ENCODE measurements at places on chromosomes 4 and X.

DNA sequence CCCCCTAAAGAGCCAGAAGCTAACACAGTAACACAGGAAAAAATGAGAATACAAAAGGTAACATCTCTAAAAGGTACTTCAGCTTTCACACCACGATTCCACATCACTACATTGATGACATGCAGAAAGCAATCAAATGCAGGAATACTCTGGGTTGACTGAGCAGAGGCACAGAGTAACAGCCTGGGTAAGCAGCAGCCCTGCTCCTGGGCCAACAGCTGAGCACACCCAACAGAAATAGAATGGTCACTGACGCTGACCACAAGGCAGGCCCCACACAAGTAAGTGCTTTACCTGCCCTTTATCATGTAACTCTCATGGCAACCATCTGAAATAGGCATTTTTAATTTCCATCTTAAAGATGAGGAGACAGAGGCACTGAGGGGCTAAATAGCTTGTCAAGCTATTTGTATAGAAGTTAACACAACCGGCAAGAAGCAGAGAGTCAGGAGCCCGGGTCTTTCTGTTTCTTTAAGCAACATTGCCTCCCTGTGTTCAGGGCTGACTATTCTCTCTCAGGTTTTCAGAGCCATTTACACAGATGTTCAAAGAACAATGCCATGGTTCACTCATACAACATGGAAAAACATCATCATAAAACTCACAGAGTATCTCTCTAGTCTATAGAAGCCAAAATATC lies 168.9 kb downstream of the ZNF674 start:
- no peak for DNase-seq

DNA sequence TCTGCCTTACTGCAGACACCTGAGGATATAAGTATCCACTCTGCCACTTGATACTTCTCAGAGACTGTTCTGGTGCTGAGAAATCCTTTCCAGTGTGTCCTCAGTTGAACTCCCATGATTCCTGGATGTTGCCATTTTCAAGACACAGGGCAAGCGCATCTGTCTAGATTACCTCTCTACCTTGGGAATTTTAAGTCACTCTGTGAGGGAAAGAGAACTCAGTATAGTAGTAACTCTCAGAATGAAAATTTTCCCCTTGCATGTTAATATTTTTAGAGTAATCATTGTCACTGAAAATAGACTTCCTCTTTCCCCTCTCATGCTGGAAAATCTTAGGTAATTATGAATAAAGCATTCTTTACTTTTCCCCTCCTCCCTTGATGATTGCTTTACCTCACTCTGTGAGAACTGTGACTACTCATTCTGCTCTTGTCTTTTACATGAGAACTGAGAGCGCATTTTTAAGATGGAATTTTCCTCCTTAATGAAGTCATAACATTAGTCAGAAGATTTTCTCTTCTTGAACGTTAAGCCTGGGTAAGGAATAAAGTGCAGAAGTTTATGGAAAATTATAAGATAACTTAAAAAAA lies 45.0 kb downstream of the TET2 start:
- DNase-seq, result no peak

GRCh38 chr4:123381996-123382395 lies 14.6 kb upstream of the SPRY1 start:
- no peak for DNase-seq

DNA sequence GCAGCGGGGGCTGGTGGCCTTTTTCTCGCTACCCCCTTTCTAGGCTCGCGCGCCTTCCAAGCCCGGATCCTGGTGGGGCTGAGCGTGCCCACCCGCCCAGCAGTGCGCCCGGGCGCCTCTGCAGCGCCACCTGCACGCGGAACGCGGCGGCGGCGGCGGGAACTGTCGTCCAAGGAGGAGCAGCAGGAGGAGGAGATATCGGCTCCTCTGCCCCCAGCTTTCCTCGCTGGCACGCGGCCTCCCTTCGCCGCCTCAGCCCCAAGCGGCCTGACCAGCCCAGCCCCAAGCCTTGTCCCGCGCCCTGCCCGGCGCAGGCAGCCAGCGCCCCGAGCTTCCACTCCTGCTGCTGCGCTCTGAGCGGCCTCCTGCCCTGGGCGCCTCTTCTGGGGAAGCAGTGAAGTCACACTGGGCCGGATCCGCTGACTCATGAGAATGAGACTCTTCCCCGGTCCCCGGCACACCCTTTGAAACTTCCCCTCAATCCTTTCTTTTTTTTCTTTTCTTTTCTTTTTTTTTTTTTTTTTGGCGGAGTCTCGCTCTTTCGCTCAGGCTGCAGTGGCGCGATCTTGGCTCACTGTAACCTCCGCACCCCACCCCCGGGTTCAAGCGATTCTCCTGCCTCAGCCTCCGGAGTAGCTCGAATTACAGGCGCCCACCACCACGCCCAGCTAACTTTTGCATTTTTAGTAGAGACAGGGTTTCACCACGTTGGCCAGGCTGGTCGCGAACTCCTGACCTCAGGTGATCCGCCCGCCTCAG lies 10.6 kb upstream of the ELF4 start:
- peak; percentile 73 for DNase-seq

GRCh38 chr4:160386846-160387245 lies 1284.0 kb downstream of the RAPGEF2 start:
- DNase-seq, result no peak

- no peak for DNase-seq
Observed at GRCh38 chr4:150325872-150326271, 247.6 kb downstream of the DCLK2 start.

DNA sequence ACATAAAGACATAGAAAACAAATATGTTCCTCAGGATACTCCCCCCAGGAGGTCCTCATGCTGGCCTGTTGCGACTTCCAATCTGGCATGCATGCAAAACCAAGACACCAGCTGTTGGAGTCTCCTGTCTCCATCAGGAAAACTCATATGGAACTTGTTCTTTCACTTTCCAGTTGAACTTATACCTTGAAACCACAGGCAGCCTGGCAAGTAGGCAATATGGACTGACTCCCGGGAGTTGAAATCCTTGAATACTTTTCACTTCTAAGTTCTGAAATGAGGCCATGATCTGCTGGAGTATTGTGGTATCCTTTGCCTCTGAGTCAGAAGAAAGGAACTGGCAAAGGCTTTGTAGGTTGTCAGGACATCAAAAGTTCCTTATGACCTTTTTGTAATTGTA lies 444.2 kb downstream of the IDS start:
- no peak for DNase-seq
